ENCODE measurements at places on chromosomes 5 and 9.

DNA sequence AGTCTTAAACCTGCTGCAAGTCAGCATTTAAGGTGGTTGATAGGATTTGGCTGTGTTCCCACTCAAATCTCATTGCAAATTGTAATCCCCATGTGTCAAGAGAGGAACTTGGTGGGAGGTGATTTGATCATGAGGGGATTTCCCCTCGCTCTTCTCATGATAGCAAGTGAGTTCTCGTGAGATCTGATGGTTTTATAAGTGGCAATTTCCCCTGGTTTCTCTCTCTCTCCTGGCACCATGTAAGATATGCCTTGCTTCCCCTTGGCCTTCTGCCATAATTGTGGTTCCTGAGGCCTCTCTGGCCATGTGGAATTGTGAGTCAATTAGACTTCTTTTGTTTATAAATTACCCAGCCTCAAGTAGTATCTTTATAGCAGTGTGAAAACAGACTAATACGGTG lies 84.3 kb upstream of the SMC2 start:
- DNase-seq: no peak

DNA sequence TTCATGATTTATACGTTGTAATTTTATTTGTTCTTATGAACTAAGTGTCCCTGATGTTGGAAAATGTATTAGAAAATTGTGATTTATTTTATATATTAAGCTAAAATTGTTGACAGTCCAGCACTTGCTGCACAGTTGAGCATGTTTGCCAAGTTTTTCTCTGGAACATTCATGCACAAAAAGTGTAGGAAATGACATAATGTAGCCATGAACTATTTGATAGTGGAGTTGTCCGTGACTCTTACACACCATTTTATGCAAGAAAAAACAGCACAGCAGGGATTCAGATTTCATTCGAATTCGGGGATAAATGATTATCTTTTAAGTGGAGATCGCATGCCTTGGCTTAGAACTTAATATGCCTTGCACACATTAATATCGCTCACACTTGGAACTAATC lies 708.6 kb upstream of the WWC1 start:
- no peak for DNase-seq

GRCh38 chr9:23926368-23926767 lies 100.3 kb upstream of the ELAVL2 start:
- DNase-seq: no peak

DNA sequence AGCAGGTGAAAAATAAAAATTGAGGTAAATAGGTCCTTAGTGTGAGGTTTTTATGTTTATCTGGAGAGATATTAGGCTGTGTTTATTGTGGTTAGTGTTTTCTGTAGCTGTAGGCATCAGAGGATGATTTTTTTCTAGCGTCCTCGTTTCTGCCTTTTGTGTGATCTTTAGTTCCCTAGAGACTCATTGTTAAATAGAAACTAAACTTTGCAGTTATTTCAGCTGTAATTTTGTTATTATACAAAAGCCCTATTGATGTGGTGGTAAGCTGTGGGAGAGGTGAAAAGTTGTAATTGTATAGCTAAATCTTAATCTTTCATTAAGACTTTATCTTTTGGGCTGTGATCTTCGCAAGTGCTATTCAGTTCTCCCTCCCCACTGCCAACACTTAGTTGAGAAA lies 340.3 kb downstream of the CYLC2 start:
- DNase-seq: no peak

All from activated CD8-positive, alpha-beta memory T cell treated with anti-CD3 and anti-CD28 coated beads for 4 hours (primary cell).